ENCODE measurements at places on chromosomes 1 and 21.

DNA sequence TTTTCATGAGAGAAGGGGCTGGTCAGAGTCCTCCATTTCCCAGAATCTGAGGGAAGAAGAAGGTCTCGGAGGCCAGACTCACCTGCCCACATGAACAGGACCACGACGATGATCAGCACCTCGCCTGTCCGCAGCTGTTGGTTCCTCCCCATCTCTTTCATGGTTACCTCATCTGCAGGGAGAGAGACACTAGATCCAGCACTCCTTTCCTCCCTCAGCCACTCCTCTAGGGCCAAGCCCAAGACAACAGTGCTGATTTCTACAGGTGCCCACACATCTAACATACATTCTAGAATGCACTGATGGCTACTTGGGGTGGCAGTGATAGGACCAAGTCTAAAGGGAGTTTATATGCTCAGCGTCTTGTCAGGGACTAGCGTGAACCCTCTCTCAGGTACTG, 3.0 kb downstream of the FNDC5 start:
- DNase-seq: no peak

DNA sequence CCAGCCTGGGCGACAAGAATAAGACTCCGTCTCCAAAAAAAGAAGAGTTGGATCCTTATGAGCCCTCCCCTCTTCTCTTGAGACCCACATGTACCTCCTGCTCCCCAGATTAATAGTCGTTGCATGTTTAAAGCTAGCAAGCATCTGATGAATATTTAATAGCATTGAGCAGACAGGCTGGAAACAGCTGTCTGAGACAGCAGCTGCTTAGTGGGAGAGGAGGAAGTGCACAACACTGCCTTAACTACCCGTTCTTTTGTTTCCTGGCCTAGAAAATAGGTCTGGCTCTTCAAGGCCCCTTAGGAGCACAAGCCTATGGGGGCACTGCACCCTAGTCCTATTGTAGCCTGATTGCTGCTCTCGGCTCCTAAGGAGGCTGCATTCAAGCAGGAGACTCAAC, 17.3 kb upstream of the TMEM39B start:
- DNase-seq: no peak

- no peak for DNase-seq
These were observed 57.6 kb downstream of the CD34 start for GRCh38 chr1:207853372-207853757.

DNA sequence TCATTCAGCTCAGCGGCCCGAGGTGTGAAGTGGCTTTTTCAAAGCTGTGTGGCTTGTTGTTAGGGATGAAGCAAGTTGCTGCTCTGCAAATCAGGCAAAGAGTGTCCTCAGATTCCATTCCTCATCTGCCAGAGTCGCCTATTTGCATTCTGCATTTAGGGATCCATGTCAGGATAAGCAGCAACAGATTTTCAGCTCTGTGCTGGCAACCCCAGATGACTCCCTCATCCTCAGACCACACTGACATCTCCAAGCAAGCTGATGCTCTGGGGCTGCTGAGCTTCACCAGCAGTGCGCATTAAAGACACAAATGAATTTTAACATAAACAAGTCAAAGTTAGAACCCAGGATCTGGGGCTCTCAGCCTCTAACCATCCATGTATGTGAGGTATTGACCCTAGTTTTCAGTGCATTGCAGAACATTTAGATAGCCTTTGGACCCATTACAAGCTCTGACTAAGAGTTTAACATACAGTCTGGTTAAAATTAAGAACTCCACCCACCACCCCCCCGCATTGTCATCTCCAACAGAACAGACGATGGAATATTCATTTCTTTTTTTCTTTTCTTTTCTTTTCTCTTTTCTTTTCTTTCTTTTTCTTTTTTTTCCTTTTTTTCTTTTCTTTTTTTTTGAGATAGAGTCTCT, 10.9 kb downstream of the CFAP107 start:
- no peak for DNase-seq

DNA sequence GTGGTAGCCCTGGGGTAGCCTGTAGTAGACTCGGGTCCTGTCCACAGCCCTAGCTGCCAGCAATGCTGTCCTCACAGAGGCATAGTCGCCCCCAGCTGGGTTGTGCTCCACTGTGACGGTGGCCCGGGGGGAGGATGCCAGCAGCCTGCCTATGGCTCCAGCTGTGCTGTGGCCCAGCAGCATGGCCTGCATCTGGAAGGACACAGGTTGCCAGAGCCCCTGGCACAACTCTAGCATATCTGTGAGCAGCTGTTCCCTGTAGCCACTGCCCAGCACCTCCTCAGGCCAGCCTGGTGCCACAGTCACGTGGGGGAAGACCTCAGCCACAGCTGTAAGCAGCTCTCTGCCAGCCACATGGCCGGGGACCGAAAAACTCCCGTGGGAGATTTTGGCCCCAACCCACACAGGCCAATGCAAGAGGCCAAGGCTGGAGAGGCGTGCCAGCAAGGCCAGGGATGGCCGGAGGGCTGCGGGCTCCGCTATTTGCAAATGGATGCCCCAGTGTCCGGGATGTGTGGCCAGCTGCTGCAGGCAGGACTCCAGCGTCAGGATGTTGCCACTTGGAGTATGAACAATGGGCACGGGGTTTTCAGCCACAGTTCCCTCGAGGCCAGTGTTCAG, 13.9 kb downstream of the FAM151A start:
- DNase-seq: no peak

DNA sequence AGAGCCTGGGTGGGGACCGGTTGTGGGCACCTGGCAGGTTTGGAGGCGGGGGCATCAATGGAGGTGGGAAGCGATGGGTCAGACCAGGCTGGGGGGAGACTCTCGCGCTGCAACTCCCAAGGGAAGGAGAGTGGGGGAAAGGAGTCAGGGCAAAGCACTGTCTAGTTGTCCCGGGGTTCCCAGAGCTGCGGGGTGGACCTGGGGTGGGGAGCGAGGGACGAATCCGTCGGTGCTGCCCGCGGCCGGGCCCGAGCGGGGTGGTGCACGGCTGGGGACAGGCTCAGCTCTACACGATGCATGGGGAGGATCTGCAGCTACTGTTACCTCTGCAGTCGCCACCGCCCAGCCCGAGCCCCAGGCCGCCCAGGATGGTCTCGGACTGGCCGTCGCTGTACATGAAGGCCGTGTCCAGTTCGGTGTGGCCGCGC, 427 bp downstream of the AKR7A2 start:
- DNase-seq: no peak

GRCh38 chr1:193201021-193201420, 14.6 kb upstream of the B3GALT2 start:
- DNase-seq: peak; percentile 5

GRCh38 chr1:231935856-231936255, 309.3 kb downstream of the DISC1 start:
- no peak for DNase-seq

- no peak for DNase-seq
These were observed 27.9 kb downstream of the PGM1 start for GRCh38 chr1:63621075-63621474.

DNA sequence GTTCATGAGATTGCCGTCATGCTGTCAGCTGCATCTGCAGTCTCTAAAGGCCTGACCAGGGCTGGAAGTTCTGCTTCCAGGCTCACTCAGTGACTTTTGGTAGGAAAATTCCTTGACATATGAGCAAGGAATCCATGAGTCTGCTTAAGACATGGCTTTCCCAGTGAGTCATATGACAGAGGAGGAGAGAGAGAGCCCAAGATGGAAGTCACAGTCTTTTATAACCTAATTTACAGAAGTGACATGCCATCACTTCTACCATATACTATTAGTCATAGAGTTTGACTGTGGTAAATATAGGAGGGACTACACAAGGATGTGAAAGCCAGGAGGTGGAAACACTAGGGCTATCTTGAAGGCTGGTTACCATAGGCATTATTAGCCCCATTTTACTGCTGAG, 115.2 kb downstream of the ROR1 start:
- no peak for DNase-seq

GRCh38 chr21:43341378-43342161, 85.4 kb downstream of the SIK1 start:
- no peak for DNase-seq

DNA sequence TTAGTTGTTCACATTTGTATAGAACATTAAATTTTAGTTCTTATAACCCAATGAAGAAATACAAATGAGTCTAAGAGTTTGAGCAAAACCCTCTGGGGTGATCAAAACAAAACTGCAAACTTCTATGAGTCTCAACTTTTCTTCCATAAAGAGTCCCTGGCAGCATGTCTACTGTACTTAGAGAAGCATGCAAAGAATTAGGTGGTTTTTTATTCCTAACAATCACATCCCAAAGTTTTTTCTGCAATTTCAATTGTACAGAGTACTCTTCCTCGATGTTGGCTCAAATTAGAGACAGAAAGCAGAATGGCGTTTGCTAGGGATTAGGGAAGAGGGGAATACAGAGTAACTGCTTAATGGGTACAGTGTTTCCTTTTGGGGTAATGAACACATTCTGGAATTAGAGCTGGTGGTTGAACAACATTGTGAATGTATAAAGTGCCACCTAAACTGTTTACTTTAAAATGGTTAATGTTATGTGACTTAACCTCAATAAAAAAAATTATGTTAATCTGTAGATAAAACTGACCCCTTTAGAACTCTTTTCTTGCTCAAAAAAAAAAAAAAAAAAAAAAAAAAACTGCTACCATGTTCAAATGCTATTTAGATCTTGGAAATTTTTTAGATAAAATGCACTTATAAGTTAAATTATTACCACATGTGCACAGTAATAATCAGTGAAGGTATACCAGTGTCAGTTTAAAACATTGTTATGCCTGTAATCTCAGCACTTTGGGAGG, 4.8 kb downstream of the RC3H1 start:
- no peak for DNase-seq

GRCh38 chr1:109764561-109765482, 1.1 kb upstream of the EPS8L3 start:
- no peak for DNase-seq

GRCh38 chr1:176193663-176194062, 13.4 kb downstream of the COP1 start:
- no peak for DNase-seq

DNA sequence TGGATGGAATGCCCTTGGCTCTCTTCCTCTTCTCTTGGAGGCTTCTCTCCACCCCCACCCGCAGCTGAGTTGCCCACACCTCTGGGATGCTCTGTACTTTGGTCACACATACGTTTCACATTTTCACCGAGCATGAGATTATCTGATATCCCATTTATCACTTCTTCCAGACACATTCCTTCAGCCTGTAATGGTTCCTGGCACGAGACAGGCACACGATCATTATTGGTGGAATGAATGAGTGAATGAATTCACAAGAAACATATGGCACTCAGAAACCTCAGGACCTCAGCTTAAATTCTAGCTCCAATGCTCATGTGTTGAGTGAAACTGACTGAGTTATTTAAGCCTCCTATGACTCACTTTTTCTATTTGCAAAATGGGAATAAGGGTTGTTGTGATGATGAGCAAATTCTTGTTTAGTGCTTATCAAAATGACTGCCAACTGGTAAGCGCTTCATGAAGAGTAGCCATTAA, 242.7 kb upstream of the JUN start:
- DNase-seq: no peak

GRCh38 chr1:47651311-47652089, 213.7 kb downstream of the FOXD2 start:
- DNase-seq: no peak

DNA sequence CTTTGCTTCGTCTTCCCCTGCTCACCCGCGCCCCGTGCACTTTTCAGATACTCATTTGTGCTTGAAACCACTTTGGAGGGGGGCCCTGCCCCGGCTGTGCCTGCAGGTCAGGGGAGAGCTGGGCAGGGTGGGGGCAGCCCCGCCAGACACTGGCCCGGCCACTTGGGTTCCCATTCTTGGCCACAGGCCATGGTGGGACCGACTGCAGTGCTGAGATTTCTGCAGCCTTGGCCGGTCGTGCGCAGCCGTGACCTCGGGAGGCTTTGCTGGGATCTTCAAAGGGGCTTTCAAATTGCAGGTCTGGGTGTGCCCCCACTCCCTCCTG, 54.5 kb upstream of the TTC34 start:
- DNase-seq: no peak

DNA sequence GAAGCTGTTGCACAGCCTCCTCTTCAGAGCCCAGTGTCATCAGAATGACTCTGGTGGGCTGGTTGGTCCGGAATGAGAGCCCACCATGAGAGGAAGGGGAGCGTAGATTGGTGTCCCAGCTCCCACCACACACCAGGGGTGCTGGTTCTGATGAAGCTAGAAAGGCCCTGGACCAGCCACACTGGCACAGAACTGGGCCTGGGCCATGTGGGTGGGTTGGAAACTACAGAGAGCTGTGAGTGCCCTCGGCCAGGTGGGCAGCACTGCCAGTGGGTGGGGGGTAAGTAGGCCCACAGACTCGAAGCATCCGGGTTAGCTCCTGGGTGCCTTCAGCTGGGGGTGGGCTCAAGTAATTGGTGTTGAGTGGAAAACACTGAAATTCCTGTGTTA, 11.6 kb upstream of the TFF1 start:
- no peak for DNase-seq

DNA sequence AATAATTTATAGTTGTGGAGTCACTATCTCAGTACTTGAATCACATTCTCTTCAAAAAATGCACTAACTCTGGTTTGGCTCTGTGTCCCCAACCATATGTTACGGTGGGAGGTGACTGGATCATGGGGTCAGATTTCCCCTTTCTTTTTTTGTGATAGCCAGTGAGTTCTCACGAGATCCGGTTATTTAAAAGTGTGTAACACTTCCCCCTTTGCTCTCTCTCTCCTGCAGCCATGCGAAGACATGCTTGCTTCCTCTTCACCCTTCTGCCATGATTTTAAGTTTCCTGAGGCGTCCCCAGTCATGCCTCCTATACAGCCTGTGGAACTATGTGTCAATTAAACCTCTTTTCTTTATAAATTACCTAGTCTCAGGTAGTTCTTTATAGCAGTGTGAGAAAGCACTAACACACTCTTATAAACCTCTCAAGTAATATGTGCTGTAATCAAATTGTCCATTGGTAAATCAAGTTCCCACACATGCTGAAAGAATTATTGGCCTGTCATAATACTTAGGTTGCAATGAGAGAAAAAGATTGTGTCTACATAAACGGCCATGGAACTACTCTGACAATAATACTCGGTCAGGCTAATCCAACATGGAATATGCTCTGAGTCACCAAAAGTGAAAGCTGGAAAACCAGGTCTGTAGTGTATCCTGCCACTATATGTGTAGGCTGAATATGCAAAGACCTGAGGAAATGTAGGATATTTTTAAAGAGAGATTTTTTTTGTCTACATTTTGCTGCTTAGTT, 107.5 kb downstream of the SLC44A5 start:
- DNase-seq: no peak

GRCh38 chr1:98402860-98403259, 258.7 kb upstream of the SNX7 start:
- DNase-seq: no peak

GRCh38 chr1:239886266-239886665, 205.4 kb upstream of the FMN2 start:
- no peak for DNase-seq

GRCh38 chr1:93695411-93696005, 13.9 kb upstream of the BCAR3 start:
- DNase-seq: no peak

All from HepG2 (cell line).